Mucosa of descending colon (tissue), 3 donors: ENCODE measurements at places on chromosomes 1 and 21. TPM values are rescaled to one million over a fixed set of nuclear protein-coding genes. Genes with fewer than 3 reads are reported as not detected.

DNA sequence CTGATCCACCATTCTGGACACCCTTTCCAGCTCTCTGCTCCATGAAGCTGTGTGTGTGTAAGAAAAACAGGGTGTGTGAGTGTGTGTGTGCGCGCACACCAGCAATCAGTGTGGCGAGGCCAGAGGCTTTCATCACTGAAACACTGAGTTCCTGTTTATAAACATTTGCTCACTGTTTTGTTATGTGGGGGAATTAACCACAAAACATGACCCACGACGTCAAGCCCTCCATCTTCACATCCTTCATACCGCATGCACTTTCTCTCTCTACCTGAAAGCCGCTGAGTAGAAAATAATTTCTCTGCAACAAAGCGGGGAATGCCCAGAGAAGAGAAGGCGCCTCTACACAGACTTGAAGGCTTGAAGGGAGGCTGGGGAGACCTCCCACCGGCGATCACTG lies 148.9 kb upstream of the IRF2BP2 start:
- DNase-seq = no peak

DNA sequence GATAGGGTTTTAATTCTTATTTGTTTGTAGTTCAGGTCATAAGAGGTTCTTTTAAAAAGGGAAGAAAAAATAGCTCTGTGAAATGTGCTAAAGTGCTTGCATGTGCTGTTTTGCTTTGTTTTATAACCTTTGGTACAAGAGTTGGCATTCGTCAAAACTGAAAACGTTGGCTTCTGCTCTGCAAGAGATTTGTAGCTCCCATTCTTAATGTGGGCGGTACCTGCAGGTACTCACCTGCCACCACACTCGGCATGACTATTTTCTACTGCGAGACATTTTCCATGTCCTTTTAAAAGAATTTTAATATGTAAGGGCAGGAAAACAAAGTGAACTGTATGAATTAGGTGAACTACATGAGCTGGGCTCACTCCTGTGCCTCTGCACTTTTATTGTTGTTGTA lies 92.6 kb downstream of the ADARB1 start:
- DNase-seq = no peak

DNA sequence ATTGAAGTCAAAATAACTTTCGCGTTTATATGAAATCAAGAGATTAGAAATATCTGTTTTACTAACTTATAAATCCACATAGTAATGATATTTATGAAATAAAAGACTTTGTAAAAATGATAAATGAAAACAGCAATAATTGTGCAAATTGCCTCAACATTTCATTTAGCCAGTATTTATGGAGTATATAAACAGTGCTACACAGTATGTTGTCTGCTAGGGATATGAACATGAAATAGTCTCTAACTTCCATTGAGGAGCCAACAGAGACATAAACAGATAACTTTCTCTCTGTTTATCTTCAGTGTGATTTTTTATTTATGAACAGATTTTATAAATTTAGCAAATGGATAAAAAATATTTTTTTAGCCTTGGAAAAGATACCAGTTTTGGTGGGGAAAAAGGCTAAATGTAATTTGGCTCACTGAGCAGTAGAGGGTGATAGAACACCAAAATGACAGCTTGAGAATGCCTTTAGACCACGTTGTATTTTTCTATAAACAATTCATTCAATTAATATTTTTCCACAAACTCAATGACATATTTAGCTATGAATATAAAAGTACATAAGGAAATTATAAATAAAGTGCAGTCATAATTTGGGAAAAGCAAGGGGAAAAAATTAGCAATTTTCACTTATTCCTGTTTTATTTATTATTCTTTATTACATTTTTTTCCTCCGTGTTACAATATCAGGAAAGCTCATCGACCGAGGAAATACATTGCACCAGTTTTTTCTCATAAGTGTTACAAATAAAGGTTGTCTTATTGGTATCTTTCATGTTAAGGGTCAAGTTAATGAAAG lies 47.5 kb upstream of the EEIG2 start:
- DNase-seq = peak; percentile 23

DNA sequence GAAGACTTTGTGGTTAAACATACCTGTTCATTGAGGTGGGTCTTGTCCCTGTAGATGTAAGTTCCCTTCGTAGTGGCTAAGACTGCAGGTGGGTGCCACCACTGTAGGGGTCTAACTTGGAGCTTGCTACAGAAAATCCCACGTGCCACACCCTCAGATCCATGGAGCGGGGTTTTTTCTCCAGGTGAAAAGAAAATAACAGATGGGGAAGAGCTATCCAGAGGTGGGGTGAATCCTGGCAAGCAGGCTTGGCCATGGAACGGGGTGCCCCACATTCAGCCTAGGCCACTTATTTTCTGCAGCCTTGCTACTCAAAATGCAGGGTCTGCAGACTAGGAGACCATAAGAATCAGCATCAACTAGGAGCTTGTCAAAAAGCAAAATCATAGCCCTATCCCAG lies 24.0 kb downstream of the EXOC8 start:
- no peak for DNase-seq

DNA sequence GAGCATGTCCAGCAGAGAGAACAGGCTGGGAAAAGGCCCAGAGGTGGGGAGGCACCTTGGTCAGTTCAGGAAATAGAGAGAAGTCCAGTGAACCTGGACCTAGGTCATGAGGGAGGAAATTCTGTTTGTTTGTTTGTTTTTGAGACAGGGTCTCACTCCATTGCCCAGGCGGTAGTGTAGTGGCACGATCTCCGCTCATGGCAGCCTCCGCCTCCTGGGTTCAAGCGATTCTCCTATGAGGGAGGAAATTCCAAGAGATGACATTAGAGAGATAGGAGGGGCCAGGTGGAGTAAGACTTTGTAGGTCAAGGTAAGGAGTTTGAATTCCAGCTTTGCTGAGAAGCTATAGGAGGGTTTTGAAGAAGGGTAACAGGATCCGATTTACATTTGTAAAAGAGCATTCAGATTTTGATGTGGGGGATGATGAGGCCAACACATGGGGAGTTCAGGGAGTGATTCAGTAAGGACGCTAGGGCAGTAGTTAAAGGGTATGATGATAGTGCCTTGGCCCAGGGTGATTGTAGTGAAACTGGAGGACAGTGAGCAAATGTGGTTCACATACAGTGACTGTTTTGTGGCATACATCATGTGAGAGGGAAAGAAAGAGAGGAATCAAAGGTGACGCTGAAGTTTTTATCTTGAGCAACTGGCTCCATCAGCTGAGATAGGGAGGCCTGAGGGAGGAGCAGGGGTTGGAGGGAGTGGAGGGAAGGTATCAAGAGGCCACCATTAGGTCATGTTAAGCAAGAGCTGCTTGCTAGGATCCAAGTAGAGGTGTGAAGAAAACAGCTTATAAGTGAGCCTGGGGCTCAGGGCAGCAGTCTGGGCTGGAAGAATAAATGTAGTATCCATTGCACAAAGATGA lies 8.3 kb upstream of the TRABD2B start:
- DNase-seq = no peak

DNA sequence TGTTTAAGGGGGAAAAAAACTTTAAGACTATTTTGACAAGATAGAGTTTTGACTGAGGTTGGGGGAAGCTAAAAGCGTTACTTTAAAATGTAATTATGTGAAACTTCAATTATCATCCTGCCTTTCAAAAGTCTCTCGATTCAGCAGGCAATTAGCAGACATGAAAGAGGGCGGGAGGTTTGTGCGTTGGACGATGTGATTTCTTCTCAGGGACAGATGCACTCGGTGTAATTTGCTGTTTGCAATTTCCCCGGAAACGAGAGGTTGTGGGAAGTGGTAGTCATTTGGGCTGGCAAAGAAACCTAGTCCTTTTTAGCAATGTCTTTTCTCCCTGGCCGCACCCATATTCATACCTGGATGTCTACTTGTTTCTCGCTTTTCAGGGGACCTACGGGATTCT lies 27.1 kb downstream of the KAZN start:
- no peak for DNase-seq

DNA sequence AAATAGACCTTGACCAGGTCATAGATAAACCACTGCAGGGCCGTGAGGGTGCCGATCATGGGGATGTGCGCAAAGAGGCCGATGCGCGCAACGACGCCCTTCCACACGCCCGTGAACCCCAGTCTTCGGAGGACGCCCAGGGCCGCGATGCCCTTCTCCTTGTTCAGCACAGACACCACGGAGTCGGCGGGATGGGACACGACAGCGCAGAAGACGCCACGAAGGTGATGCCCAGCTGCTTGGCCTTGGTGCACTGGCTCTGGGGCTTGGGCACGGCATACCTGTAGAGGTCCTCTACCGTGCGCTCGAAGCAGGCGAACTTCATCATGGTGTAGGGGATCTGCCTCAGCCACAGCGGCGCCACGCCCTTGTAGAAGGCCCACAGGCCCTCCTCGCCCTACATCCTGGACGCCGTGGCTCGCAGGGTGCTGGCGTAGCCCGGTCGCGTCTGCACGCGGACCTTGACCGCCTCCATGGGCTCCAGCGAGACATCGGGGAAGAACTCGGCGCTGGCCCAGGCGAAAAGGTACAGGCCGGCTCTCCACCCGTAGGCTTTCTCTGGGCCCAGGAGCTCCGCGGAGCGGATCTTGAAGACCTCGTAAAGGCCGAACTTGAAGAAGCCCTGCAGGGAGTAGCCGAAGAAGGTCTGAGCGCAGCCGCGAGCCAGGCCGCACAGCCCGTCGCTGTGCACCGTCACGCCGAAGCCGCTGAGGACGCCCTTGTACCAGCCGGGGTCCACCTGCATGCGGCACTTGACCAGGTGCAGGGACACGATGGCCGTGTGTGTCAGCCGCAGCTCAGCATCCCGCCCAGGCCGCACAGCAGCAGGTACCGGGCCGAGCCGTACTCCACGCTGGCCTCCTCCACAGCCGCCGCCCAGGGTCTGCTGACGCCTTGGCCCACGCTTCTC lies 20.5 kb upstream of the DMRTB1 start:
- no peak for DNase-seq

- no peak for DNase-seq
These were observed 60.0 kb downstream of the APCS start for GRCh38 chr1:159647616-159648015.

DNA sequence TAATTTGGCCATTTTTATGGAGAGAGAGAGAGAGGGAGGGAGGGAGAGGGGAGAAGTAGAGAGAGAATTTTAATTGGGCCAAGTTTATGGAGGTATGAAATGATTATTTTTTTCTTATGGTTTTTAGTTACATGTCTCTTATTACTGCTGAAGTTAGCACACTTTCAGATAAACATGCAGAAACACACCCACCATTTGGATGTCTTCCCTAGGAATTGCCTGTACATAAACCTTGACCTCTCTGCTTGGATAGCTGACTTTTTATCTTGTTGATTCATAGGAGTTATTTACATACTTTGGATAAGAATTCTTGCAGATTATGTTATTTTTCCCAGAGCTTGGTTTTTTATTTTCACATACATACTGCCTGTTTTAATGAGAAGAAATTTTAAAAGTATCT lies 310.2 kb upstream of the ADAMTS5 start:
- no peak for DNase-seq

DNA sequence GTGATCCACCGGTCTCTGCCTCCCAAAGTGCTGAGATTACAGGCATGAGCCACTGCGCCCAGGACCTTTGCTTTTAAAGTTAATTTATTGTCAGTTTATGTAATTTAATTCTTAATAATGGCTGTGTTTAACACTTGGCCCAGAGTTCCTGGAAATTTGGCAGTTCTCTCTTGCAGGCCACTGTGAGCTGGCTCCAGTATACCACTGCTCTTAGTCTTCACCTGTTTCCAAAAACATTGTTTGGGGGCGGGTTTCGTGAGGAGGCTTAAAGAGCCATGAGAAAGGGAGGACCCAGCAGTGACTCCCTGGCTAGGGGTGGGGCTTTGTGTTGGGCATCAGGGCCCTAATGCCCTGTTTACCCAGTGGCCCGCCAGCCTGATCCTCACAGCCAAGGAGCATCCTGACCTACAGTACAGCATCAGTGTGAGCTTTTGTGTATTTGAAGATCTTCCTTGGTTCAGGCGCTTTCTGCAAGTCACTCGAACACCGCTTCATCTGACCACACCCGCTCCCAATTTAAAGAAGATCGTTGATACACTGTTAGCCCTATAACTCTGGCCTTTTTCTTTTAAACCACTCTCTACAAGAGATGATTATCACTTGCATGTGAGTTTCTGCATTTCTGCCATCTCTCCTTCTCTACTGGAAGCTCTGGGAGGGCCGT lies 12.0 kb upstream of the BGLAP start:
- DNase-seq = no peak

GRCh38 chr1:54378157-54378873 lies 27.9 kb downstream of the SSBP3 start:
- no peak for DNase-seq

- no peak for DNase-seq
These were observed 67.9 kb upstream of the ZNF648 start for GRCh38 chr1:182129398-182129797.

DNA sequence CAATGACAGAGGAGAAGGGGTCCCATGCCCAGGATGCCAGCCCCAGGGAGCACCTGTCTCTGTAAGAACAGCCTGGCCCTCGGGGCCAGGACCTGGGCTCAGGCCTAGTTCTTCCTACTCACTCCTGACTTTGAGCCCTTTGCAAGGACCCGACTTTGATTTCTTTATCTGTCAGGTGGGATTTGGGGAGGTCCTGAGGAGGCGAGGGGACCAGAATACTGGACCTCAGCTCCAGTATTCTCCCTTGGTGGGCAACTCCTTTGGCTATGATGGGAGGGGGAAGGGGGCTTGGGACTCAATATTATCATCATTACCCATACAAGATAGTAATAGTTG lies 18.1 kb downstream of the KCNQ4 start:
- no peak for DNase-seq

- DNase-seq = peak; percentile 92
These were observed 712 bp upstream of the LAMB3 start for GRCh38 chr1:209652873-209653401.

DNA sequence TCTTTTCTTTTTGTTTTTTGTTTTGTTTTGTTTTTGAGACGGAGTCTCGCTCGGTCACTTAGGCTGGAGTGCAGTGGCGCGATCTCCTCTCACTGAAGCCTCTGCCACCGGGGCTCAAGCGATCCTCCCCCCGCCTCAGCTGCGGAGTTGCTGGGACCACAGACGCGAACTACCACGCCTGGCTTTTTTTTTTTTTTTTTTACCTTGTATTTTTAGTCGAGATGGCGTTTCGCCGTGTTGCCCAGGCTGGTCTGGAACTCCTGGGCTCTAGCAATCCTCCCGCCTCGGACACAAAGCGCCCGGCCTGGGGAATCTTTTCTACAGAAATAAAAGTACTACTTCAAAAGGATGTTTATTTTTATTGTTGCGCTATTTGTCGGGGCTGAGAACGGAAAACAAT lies 1.1 kb upstream of the SETDB1 start:
- peak; percentile 14 for DNase-seq

DNA sequence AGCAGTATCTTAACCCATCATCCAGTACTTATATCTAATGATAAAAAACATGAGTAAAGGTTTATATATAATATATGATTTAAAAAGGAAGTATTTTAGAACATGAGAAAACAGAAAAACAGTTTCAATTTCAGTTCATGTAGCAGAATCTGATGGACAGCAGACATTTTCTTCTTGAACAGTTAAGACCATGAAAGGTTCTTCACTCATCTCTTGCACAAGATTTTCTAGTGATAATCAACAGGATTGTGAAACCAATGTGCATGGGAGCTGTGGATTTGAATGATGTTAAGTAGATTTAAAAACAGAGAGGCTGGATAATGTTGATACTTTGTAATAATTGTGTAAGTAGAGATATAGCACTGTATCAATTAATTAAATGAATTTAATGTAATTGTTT lies 1297.6 kb downstream of the BRINP3 start:
- DNase-seq = no peak

- DNase-seq = no peak
These were observed 102.0 kb downstream of the BEND5 start for GRCh38 chr1:48674641-48675040.

- no peak for DNase-seq
These were observed 5.0 kb downstream of the CSRP1 start for GRCh38 chr1:201501812-201502510.

MYOC gene
- 3.8 TPM for total RNA-seq

TLCD4 gene
- 55.1 TPM for total RNA-seq

KCNT2 gene
- 2.3 TPM for total RNA-seq

GBP6 gene
- total RNA-seq = 0.09 TPM

VWA5B1 gene
- total RNA-seq = 0.80 TPM

NUDT4B gene
- total RNA-seq = 1.4 TPM
